ENCODE measurements at places on chromosomes 2 and 18.

DNA sequence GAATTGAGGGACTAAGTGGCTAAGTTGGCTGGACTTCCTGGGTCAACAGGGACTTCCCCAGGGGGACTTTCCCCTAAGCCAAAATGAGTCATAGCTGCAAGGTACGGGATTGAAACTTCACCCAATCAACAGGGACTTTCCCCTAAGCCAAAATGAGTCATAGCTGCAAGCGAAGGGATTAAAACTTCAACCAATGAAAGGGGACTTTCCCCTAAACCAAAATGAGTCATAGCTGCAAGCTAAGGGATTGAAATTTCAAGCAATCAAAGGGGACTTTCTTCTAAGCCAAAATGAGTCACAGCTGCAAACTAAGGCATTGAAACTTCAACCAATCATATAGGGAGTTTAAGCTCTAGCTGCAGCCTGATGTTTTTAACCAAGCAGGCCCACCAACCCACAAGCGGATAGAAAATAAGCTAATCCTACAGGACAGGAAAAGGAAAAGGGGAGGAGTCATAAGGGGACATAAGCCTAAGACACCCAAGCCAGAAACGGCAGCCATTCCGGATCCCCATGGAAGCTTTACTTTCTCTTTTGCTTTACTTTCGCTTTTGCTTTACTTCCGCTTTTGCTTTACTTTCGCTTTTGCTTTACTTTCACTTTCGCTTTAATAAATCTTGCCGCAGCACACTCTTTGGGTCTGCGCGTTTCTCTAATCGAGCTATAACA, 1375.4 kb upstream of the CELF4 start:
- no peak for DNase-seq

DNA sequence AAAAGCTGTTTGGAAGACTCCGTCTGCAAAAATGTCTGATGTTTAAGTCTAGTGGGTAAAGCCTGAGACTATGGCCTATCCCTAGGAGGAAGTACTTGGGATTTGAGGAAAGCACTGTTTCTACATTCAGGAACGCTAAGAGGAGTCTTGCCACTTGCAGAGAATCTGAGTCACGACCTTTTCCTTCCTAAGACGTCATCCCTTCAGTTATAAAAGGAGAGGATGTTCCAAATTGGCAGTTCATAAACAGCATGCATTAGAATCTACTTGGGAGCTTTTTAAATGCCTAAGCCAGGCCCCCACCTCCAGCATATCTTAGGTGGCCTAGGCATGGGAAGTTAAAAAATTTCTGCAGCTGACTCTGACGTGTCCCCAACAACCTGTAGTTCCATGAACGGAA, 125.9 kb downstream of the TTC32 start:
- peak; percentile 15 for DNase-seq

GRCh38 chr2:54239427-54239826, 16.6 kb downstream of the TSPYL6 start:
- DNase-seq, result peak; percentile 90

GRCh38 chr2:198072655-198073054, 268.3 kb downstream of the PLCL1 start:
- no peak for DNase-seq

- DNase-seq, result no peak
Measured at GRCh38 chr2:69936906-69937305, 22.0 kb downstream of the MXD1 start.

GRCh38 chr2:236703373-236703709, 133.7 kb downstream of the ACKR3 start:
- no peak for DNase-seq

DNA sequence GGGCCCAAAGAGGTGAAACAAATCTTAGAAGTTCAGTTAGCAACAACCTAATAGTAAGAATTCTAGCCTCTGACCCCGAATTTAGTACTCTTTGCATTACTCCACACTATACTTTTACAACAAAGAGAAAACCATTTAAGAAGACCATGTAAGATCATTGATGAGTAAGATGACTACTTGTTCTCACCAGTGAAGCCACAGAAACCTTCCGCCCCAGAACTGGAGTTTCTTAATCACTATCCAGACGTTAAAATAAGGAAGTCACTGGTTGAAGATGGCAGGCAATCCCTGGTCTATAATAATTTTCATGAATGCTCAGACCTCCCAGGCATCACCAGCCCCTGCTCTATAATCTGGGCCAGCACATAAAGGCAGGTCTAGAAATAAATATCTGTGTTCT, 95.0 kb downstream of the TMEM163 start:
- DNase-seq, result no peak

DNA sequence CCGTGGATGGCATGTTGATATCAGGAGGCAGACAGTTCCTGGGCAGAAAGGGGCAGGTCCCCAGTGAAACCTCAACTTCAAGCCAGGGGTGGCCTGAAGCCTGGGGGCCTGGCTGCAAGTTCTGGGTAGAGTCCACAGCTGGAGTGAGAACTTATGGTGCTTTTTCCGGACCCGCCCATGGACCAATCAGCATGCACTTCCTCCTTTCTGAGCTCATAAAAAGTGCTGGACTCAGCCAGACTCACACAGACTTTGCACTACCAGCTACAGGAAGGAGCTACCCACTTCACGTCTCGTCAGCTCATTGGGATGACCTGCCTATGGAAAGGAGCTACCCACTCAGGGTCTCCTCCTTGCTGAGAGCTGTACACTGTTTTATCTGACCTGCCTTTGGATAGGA, 183.1 kb upstream of the MC4R start:
- DNase-seq, result no peak

GRCh38 chr2:38064801-38065501, 11.0 kb downstream of the CYP1B1 start:
- peak; percentile 32 for DNase-seq

DNA sequence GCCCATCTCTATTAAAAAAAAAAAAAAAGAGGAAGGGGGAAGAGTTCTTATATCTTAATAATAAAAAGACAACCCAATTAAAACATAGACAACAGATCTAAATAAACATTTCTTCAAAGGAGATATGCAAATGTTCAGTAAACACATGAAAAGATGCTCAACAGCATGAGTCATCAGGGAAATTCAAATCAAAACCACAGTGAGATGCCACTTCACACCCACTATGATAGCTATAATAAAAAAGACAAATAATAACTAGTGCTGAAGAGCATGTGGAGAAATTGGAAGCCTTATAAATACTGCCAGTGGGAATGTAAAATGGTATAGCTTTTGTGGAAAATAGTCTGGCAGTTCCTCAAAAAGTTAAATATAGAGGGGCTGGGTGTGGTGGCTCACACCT, 61.5 kb upstream of the CYP20A1 start:
- DNase-seq, result no peak

DNA sequence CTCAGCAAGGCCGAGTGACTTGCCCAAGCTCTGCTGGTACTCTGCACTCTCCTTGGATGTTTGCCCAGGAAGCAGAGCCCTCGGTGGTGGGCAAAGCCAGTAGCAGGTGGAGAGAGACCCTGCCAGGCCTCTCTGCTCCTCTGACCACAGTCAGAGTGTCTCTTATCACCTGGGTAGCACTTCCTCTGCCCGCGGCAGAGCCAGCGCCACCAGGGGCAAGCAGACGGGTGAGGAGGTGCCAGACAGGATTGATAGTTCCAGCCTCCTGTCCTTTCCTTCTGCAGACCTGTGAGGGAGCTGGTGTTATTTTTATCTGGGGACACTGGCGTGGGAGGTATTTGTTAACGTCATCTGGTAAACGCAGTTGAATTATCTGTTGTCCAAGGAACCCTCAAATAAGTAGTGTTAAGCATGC, 152.9 kb downstream of the SMAD7 start:
- DNase-seq, result no peak

- no peak for DNase-seq
Measured at GRCh38 chr2:43778233-43778632, 4.4 kb downstream of the DYNC2LI1 start.

Data from brain pericyte (primary cell).